ENCODE measurements at places on chromosomes 2 and 18.

DNA sequence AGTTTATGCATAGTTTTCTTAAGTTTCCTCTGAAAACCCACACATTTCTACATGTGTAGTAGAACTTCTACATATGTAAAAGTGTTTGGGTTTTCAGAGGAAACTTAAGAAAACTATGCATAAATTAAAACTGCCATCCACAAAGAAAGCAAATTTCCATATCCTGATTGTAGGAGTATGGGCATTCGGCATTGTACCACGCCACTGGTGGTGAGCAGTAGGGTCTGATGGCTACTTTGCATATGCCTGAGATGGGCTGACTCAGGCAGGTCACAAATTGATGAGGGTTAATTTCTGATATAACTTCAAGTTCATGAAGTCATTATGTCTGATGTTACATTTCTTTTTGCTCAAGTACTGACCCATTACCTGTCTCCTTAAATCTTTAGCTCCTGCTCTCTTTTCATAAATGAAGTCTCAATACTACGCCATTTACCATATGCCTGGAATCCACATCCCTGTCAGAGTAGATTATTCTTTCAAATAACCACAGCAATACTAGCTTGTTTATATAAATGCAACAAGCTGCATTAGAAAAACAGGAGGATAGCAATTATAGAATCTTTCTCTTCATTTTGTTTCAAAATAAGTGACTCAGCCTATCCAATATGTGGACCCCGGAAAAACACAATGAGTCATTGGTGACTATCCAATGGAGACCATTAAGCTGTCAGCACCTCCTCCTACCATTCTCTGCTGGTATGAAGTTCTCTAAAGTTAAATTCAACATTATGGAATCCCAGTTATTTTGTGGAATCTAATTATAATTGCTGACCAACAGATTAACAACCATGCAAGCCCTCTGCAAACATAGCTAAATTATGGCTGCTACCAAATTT lies 355.2 kb upstream of the UBE2E3 start:
- DNase-seq: no peak

GRCh38 chr2:95389245-95390119 lies 13.0 kb upstream of the FAHD2A start:
- DNase-seq: peak; percentile 23

DNA sequence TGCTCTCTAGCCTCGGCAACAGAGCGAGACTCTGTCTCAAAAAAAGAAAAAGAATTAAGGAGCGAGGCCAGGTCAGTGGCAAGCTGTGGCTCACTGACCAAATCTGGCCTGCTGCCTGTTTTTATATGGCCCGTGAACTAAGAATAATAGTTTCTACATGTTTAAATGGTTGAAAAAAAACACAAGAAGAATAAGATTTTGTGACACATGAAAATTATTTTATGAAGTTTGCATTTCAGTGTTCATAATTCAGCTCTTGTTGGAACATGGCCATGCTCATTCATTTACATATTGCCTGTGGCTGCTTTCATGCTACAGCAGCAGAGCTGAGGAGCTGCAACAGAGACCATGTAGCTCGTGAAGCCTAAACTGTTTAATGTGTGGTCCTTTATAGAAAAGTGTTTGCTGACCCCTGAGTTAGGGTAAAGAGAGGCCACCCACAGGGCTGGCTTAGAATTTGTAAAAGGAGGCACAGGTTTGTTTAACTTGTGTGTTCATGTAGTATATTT lies 59.5 kb downstream of the MFSD6 start:
- DNase-seq: no peak

- no peak for DNase-seq
Measured at GRCh38 chr2:234436482-234436837, 60.4 kb downstream of the ARL4C start.

GRCh38 chr2:41741951-41742595 lies 305.7 kb upstream of the PKDCC start:
- DNase-seq: no peak

- DNase-seq: no peak
Measured at GRCh38 chr2:232929303-232930058, 59.4 kb downstream of the SNORC start.

DNA sequence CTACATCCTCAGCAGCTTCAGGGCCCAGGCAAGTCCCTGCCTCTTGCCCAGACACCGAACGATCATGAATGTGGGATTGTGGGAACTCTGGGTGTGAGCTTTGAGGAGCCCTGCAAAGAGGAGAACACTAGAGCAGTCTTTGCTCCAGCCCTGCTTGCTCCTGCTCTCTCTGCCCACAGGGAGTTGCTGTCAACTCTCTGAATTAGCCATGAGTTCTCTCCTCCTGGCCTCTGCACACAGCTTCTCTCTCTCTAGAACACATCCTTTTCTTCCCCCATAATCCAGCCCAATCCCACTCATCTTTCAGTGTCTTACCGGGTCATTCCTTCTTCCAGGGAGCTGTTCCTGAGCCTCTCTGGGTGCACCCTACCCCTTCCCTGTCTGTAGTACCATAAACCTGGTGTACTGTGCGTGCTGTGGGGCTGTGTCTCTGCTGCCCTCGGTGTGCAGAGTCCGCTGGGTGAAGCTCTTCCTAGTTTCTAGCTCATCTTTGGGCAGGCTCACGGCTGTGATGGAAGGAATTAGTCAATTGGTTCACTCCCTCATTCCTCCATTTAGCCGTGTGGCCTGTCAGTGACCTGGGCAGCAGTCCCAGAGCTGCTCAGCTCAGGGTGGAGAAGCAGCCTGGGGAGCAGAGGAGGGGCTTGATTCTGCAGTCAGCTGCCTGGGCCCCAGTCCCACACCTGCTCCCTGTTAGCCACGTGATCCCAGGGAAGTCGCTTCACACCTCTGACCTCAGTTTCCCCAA lies 132.9 kb upstream of the HDAC4 start:
- no peak for DNase-seq

DNA sequence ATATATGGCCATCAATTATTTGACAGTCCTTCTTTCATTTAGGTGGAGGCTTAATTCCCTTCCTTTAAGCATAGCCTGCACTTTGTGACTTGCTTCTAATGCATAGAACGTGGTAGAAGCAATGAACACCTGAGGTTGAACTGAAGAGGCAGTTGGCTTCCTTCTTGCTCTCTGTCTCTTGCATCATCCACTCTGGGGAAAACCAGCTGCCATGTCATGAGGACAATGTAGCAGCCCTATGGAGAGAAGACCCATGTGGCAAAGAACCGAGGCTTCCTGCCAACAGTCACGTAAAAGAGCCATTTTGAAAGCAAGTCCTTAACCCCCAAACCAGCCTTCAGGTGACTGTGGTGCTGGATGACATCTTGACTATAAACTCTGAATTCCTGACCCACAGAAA lies 46.8 kb downstream of the ATOH8 start:
- DNase-seq: no peak

GRCh38 chr2:167271932-167272331 lies 383.7 kb downstream of the XIRP2 start:
- DNase-seq: no peak

DNA sequence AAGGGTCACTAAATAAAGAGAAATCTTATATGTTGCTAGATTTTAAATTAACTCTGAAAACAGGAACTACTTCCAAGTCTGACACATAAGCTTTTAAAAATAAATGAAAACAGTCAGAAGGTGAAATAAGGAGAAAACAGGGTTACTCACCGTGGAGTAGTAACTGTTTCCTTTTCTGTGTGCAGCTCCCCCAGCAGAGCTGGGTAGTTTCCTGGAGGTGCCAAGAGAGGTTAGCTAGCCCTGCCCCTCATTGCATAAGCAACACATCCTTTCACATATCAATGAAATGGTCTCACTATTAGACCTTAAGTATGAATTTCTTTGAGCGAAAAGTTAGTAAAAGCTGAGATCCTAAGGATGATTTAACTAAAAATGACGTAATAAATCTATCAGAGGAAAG lies 54.0 kb upstream of the GPR75 start:
- DNase-seq: no peak

DNA sequence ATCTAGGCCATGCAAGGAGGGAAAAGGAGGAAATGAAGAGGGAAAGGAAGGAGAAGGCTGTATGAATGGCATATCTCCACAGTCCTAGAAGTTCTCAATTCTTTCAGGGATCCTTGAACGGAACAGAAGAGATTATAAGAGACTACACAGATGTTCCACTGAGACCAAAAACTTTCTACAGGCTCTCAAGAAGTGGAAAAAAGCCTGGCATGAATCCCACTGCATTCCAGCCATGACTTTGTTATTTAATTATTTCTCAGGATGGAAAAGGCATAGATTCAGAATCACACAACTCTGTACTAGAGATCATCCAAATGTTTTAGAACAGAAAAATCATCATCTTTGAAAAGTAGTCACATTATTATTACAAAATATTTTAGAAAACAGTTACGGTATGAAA lies 131.7 kb upstream of the CDH20 start:
- DNase-seq: no peak

DNA sequence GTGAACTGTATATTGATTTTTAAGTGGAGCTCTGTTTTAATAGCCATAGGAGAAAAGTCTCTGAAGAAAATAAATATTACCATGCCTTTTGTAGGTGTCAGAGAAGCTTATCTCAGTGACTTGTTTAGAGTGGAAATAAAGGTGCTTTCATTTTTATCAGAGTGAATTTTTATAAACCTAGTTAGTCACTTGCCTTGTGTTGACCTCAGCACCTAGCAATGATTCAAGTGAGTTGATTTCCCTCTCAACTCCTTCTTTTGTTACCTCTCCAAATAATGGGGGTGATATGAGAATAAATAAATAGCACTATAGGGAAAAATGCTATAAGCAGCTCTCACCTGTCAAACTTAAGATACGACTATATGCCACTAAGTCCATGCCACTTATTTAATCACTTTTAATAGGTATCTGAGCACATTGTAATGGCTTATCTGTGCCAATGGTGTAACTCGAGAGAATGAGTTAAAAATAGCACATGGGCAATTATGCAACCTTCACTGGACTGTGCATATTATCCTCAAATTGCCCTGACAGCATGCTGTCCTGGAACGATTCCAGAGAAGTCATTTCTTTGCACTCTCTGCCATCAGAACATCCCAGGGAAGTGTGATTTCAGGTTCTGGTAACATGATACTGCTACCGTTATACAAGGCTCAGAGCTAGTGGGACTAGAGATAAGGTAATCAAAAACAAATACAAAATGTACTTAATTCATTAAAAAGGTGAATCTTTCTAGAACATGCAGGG lies 290.8 kb downstream of the CCDC85A start:
- no peak for DNase-seq

DNA sequence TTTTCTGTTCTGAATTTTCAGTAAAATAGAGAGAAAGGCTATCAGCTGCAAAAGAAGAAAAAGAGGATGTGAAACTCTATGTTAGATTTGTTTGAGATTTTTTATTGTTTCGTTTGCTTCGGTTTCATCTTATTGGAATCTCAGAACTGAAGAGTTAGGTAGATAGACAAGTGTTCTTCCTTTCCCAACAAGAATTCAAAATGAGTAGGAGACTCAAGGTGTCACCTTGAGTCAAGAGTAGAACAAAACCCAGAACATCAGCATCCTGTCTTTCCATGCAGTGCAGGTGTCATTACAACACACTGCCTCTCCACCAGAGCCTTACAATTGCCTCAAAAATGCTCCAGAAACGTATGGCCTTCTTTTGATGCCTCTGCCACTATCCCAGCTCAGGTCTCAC lies 21.1 kb downstream of the NBAS start:
- DNase-seq: no peak

DNA sequence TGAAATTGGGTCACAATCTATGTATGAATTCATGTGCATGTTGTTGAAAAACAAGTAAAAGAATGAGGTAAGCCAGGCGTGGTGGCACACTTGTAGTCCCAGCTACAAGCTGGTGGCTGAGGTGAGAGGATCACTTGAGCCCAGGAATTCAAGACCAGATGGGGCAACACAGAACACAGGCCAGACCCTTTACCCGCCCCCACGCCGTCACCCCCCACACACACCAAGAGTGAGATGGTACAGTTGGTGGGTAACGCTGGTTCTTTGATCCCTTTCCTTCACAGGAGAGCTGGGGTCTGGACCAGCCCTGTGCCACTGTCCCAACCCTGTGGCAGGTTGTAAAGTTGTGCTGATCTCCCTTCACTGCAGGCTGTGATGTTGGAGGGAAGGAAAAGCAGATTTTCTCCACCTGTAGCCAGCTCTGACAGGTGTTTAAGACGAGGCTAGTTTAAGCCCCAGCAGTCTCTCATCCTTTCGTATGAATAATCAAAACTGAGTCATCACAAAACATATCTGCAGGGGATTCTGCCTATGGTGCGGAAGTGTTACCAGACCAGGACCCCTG lies 13.6 kb downstream of the B3GNT2 start:
- no peak for DNase-seq

DNA sequence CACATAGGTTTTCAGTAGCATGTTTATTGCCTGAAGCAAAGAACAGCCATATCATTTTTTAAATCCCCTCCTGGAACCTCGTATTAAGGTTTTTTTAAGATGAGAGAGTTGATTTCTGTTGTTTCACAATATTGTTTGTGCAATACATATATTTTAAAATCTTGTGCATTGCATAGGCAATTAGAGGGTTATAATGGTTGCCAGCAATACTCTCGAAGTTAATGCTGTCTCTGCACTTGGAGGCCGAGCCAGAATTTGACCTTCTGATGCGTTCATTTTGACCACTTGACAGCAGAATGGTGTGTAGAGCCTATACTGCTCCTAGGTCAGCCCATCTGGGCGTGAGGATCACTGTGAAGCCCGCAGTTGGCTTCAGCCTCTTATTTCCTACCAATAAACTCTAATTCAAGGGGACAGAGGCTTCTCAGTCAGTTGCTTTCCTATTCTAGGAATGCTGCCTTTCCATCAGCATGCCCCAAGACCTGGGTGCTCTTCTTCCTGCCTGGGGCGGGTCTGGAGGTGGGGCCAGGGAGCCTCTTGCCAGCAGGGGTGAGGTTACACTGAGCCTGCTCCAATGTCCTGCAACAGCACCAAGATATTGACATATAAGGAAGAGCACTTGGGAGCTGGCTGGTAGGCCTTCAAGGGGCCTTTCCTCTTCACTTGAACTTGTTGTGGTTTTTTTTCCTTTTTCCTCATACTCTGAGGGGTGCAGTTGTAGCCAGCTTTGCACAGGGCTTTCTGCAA lies 91.4 kb upstream of the BCL2L11 start:
- peak; percentile 54 for DNase-seq

DNA sequence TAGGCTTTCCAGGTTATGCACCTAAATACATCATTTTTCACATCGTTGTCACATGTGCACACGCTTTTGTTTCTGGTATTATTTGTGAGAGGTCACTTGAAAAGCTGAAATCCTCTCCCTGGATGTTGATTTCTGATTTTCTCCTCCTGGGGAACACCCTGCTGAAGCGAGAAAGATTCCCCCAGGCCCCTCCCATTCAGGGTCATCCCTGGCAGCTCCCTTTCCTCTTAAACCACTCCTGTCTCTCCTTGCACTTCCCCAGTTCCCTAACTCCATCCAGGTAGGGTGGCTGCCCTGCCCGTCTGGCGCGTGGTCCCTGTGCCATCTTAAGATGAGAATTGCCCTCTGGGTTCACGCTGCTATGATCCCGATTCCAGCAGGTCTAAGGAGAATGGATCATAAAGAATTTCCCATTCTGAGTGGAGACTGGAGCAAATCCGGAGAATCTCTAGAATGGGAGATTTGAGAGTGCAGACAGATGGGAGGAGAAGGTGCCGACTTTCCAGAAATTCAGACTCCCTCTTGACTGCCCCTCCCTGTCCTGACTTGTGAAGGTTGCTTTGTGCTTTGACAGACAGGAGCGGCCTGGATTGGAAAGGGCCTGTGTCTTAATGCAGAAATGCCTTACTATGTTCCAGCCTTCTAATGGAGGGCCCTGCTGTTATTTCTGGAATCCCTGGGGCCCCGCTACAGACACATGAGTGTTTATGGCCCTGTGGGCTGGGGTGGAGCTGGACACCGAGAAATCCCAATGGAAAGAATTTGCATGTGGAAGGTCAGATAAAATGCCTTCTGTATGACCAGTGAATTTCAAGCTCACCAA lies 1.3 kb upstream of the YWHAQ start:
- DNase-seq: no peak

Measured in iPS DF 19.7 (cell line).